Stimulated activated CD4-positive, alpha-beta T cell treated with anti-CD3 and anti-CD28 coated beads, Interleukin-12 subunit alpha, Interleukin-12 subunit beta, amount 100 ng/mL, for 24 hours (primary cell): ENCODE measurements at places on chromosomes 3 and 15.
A peak's percentile ranks its signal among the peaks of the same experiment; 100 is the strongest.

DNA sequence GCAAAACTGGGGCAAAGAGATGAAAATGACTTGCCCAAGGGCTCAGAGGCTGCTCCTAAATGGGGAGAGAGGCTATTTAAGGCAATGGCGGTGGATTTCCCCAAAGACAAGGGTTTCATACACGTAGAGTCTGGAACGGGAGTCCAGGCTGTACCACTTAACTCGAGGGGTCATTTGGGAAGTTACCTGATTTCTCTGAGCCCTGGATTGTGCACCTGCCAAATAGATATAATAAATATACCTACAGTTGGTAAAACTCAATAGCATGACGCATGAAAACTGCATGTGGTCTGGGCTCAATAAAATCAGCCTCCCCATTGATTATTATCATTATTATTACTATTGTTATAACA is 1.3 kb upstream of the ITPR1 start:
- no peak for DNase-seq

DNA sequence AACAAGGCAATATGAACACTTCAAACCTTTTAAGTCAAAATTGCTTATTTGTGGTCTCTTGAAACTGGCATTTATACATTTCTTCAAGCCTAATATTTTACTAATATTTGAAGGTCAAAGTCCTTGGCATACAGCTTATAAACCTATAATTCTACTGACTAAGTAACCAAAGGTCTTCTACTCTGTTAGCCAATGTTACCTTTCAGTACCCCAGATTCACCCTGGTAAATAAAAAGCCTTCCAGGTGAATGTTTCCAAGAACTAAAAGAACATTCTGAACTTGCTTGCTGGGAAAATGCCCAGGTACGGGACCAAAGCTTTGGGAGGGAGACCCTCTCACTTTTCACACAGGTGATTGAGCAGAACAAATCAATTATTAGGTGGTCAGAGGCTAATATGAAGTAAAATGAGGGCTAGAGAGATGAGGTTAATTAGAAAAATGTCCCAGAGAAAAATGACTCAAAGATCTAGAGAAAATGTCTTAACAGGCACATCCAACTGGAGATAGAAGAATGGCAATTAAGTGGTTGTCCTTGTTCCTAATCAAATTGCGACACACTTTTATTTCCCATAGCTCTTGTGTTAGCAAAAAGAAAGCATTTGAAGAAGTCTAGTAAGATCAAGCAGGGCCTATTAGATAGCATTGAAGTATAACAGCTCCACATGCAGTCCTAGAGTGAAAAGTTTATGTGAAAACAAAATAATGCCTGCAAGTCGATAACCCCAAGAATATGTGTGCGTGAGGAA is 232.0 kb downstream of the FOXP1 start:
- DNase-seq: no peak

- DNase-seq: no peak
These were observed 544 bp upstream of the MYO1E start for GRCh38 chr15:59373215-59373614.

- DNase-seq: no peak
These were observed 107.5 kb downstream of the EOMES start for GRCh38 chr3:27614592-27614991.

DNA sequence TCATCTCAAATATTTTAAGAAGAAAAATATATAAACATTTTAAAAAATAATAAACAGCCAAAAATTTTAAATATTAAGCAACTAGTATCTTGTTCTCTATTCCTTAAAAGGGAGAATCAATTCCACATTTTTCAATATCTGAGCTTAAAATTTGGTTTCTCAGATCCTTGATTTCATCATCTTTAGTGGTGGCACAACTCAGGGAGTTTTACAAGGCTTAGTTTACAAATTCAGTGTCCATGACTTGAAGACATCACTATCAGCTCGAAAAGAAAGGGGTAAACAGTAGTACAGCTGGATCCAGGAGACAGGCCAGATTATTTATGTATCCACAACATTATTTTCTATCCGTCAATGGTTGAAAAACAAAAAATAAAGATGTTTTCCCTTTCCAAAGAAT is 11.6 kb downstream of the IGF2BP2 start:
- no peak for DNase-seq

DNA sequence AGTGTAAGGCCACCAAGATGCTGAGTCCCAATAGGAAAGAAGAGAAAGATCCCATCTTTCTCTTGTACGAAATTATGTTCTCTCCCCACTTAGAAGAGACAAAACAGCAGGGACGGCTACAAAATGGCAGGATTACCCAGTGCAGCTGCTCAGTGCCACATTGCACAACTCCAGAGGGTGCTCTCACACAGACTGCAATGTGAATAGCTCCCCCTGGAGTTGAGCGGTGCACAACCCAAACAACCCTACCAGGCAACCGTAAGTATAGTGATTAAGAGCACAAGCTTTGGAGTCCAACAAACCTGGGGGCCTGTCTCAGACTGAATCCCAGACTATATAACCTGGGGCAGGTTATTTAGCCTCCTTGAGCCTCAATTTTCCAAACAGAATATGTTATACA is 3.1 kb upstream of the BHLHE40 start:
- DNase-seq: no peak

DNA sequence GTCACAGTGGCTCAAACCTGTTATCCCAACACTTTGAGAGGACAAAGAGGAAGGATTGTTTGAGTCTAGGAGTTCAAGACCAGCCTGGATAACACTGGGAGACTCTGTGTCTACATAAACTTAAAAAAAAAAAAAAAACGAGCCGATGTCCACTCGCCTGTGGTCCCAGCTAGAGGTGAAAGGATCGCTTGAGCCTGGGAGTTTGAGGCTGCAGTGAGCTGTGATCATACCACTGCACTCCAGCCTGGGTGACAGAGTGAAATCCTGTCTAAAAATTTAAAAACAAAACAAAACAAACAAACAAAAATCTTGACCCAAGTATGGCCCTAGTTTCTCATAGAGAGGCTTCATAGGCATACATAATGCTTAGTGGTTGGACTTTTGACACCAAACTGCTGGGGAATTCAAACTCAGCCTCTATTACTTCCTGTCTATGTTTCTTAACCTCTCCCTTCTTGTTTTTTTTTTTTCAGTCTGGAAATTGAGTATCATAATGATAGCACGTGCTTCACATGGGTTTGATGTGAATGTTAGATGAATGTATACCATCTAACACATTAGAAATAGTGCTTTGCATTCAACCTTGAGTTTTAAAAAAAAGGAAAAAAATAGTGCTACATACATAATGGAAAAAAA is 46.4 kb upstream of the CAPN7 start:
- DNase-seq: no peak

GRCh38 chr15:60787837-60788691 is 309.1 kb upstream of the ICE2 start:
- DNase-seq: peak; percentile 32

- DNase-seq: no peak
These were observed 80.3 kb downstream of the CPN2 start for GRCh38 chr3:194270627-194271459.

GRCh38 chr3:90015688-90016356 is 908.4 kb downstream of the EPHA3 start:
- no peak for DNase-seq

- no peak for DNase-seq
These were observed 151.2 kb upstream of the CDIN1 start for GRCh38 chr15:36428102-36428845.

- no peak for DNase-seq
These were observed 228.0 kb upstream of the ADAMTS9 start for GRCh38 chr3:64915778-64916177.

DNA sequence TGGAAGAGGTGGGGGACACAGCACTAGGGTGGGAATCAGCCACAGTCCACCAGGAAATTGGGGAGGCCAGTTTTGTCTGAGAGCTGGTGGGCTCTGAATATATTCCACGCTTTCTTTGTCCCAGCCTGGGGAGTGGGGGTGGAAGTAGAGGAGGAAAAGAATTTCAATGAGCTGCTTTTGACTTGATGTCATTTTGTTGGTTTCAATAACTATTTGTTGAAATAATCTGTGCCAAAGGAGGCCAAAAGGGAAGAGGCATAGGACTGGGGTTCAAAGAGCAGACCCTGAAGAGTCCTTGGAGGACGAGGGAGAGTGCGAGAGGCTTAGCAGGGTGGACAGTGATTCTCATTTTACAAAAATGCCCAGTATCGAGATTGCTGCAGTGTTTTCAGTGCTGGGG is 262.3 kb downstream of the SHQ1 start:
- no peak for DNase-seq

DNA sequence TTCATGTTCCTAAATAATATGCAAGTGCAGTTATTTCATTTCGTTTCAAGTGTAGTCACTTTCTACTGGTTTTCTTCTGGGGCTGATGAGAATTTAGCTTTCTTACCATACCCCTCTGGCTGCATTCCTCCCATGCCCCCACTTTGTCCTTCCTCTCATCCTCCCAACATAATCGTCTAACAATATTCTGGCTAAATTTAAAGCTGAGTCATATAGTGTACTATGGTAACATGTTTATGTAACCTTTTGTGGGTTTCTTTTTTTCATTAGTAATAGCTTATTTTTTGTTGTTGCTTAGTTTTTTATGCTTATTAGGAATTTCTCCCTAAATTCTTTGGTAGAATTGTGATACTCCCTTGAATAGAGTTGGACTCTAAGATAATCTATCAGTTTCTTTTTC is 30.5 kb downstream of the DUT start:
- DNase-seq: no peak

DNA sequence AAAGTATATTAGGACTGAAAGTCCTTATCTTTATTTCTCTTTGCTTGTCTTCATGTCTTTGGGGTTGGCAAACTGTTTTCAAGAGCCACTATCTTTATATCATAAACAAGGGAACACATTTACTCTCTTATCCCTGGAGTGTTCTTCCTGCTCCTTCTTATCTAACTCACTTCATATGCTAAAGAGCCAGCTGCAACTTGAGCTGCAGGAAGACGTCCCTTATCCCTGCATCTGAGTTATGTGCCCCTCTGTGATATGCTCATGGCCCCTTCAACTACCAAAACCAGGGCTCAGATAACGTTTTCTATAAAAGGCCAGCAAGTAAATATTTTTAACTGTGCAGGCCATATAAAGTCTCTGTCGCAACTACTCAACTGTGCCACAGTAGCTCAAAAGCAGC is 137.0 kb upstream of the CRBN start:
- no peak for DNase-seq

GRCh38 chr15:67146234-67146633 is 80.8 kb downstream of the SMAD3 start:
- no peak for DNase-seq

GRCh38 chr3:105365391-105366325 is 1.1 kb upstream of the ALCAM start:
- no peak for DNase-seq

DNA sequence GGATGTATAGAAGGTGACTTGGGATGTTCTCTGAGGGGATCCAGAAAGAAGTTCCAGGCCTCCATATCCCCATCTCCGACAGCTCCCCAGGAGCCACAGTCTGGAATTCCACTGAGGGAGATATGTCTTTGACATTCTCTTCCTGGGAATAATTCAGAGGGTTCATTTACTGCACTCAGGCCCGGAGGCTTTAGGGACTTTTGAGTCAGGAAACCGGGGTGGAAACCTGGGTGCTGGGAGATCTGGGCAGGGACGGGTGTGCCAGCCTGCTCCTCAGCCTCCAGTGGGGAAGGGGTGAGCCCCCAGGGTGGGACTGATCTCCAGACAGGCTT is 147.7 kb downstream of the SMAD6 start:
- DNase-seq: no peak

- DNase-seq: no peak
These were observed 190.5 kb upstream of the LYSMD4 start for GRCh38 chr15:99923711-99924110.

DNA sequence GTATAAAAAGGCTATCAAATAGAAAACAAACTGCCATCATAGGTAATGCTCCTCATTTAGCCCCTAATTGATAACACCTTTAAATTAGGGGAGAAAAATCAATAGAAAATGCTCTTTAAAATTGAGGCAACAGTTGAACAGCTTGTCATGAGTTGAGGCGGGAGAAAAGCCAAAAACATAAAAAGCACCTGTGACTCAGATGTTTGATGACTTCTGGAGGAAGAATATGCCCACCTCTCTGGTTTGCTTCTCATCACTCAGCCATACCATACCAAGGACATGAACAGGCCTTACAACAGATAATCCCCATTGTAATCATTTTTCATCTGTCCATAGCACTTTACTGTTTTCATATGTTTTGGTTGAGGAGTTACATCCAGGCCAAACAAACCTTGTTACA is 246.0 kb downstream of the MYRIP start:
- DNase-seq: no peak

DNA sequence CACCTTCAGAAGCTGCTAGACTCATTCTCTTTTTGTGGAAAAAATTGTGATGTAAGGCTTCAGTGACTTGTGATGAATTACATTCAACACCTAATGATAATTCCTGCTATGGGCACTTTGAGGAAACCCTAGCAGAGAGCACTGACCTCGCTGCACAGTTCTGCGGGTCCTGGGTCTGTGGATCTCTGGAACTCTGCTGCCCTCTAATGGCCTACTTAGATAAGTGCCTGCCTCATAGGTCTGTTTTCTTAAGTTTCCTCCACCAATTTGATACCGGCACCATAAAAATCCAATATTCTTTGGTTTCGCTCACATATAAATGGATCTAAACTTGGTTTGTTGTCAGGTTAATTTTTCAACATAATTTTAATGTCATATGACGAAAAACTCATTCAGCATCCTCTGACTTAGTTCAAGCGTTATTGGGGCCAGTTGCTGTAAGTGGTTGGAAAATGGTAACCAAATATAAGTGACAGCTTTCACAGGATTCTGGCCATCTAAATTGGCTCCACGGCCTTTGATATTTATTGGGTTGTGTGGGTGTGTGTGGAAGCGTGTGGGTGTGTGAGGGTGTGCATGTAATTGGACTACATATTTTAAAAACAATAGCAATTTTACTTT is 10.4 kb downstream of the SLITRK3 start:
- DNase-seq: no peak

GRCh38 chr15:29792426-29793159 is 29.7 kb downstream of the TJP1 start:
- no peak for DNase-seq

GRCh38 chr3:14283092-14283812 is 104.6 kb downstream of the LSM3 start:
- no peak for DNase-seq

GRCh38 chr15:26970712-26971210 is at the start of gene GABRG3:
Gene GABRG3, plus strand, starts transcription at chr15:26971181.
- DNase-seq: no peak

- no peak for DNase-seq
These were observed 66.3 kb upstream of the IL12A start for GRCh38 chr3:159922193-159922840.

- DNase-seq: no peak
These were observed 38.8 kb downstream of the PARP14 start for GRCh38 chr3:122719273-122719921.

DNA sequence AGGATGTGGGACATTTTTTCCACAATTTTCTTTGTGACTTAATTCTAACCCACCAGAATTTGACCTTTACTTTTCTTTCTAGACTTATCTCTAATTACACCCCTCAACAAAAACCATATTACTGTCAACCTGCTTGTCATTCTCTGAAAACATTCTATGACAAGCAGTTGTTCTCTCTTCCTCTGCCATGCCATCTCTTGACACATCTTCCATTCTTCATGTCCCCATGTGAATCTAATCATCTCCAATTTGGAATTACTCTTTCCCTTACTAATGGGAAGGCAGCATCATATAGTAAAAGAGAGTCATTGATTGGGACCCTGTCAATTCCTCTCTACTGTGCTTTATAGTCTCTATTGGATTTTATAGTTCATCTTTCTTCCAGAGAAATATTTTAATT is 61.3 kb upstream of the P2RY1 start:
- DNase-seq: no peak

- no peak for DNase-seq
These were observed 445.1 kb upstream of the RBMS3 start for GRCh38 chr3:28835751-28836150.
